Endothelial cell of coronary artery (primary cell): ENCODE measurements at places on chromosomes 11 and 22. TPM values are rescaled to one million over a fixed set of nuclear protein-coding genes. Genes with fewer than 3 reads are reported as not detected.

The SLC22A9 gene
- not detected in 2 replicates for total RNA-seq

The PTPRCAP gene
- total RNA-seq = 0.18 and 0.85 TPM in 2 replicates

The CHADL gene
- 0.28 and 1.1 TPM in 2 replicates for total RNA-seq

The MEI1 gene
- total RNA-seq = 0.56 and 0.81 TPM in 2 replicates

The GGT5 gene
- 6.7 and 11.0 TPM in 2 replicates for total RNA-seq

The VPS51 gene
- total RNA-seq = 193 and 216 TPM in 2 replicates

The PANX3 gene
- not detected in 2 replicates for total RNA-seq

The DGAT2 gene
- 1.5 and 3.1 TPM in 2 replicates for total RNA-seq

The FAM83F gene
- total RNA-seq = under 0.01 TPM in 1 of 2 replicates, not detected in the other

The SCUBE1 gene
- total RNA-seq = not detected in 2 replicates

The TKFC gene
- total RNA-seq = 12.3 and 18.7 TPM in 2 replicates

The TRIM66 gene
- total RNA-seq = 5.0 and 6.4 TPM in 2 replicates

The H19 gene
- total RNA-seq = 1.1 and 2.3 TPM in 2 replicates

The SLC2A11 gene
- total RNA-seq = 4.7 and 5.1 TPM in 2 replicates

The ZMAT5 gene
- 13.3 and 15.7 TPM in 2 replicates for total RNA-seq

The MN1 gene
- 0.45 and 2.3 TPM in 2 replicates for total RNA-seq

The FIBIN gene
- 0.47 TPM in 1 of 2 replicates, not detected in the other for total RNA-seq

The SFI1 gene
- 14.1 and 20.7 TPM in 2 replicates for total RNA-seq

The DNAJB13 gene
- not detected in 2 replicates for total RNA-seq

The EFCAB6 gene
- total RNA-seq = 0.19 and 0.45 TPM in 2 replicates

The FOLR3 gene
- total RNA-seq = not detected in 2 replicates

The OR5L2 gene
- total RNA-seq = not detected in 2 replicates
